ENCODE measurements at places on chromosomes 1 and 21. TPM values are rescaled to one million over a fixed set of nuclear protein-coding genes. Genes with fewer than 3 reads are reported as not detected.

- no peak for DNase-seq
Observed at GRCh38 chr1:245395680-245396079, 240.9 kb downstream of the KIF26B start.

GRCh38 chr1:1569341-1569740, 5.3 kb downstream of the SSU72 start:
- DNase-seq = no peak

Gene CORT
- not detected for total RNA-seq

Gene DMBX1
- total RNA-seq = not detected

Gene RGL1
- total RNA-seq = 28.2 TPM
